ENCODE measurements at places on chromosomes 12 and 14.

- no peak for DNase-seq
Measured at GRCh38 chr14:35390577-35391387, 13.8 kb downstream of the NFKBIA start.

- no peak for DNase-seq
Measured at GRCh38 chr12:67453191-67453590, 184.0 kb downstream of the CAND1 start.

DNA sequence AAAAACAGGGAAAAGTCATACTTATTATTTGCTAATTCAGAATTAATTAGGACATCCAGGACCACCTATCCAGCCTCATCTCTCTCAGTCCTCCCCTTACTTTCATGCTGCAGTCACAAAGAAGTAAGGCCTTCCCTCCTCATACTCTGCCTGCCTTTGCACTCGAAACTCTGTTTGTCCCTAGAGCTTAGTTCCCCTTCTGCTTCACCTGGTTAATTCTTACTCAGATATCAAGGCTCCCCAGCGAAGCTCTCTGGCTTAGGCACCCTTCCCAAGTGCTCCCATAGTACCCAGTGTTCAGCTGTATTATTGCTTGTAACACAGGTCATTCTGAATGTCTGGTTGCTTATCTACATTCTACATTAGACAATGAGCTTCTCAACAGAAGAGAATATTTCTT is 81.3 kb downstream of the ERGIC2 start:
- no peak for DNase-seq

DNA sequence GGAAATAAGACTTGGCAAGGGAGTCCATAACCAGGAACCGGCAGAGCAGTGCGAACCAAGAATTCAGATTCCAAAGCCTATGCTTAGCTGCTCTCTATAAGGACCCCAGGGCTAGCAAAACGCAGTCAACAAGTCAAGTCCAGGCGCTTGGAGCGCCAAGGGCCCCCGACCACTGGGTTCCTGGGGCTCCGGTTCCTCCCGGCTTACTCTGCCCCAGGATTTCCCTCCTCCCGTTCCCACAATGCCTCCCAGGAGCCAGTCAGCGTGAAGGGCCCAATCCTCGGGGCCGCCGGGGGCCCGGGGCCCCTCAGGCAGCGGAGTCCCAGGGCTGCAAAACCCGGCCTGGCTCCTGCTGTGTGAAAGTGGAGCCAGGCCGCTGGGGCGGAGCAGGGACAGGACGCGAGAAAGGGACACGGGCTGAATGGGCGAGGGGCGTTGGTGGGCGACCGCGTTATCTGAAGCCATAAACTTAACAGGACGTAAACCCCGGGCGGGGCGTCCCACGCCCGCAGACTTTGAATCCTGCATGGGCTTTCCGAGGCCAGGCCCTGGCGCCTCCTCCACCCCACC is 1.5 kb downstream of the KRT8 start:
- no peak for DNase-seq

DNA sequence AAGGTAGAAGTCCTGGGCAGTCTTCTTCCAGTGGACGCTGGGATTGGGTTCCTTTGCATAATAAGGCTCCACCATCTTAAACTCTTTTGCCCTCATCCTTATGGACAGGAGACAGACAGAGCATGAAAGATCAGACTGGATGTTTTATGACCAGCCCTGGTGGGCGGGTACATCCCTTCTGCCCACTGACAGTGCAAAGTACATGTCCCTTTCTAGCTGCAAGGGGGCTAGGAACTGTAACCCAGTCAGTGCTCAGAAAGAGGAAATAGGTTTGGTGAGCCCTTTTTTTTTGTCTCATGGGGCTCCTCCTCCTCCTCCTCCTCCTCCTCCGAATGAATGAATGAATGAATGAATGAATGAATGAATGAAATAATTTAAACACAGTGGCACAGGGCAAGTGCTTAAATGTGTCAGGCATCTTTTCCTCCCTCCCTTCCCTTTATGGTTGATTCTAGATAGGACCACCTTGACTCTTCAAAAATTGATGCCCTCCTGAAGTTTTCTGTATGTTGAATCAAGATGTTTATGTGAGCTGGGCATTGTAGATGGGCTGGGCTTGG is 36.4 kb upstream of the HNF1A start:
- DNase-seq: no peak
